ENCODE measurements at places on chromosomes 11 and 22. TPM values are rescaled to one million over a fixed set of nuclear protein-coding genes. Genes with fewer than 3 reads are reported as not detected.

Gene ZNF214
- total RNA-seq = 4.5 TPM

Gene NPTXR
- total RNA-seq = 2.5 TPM

- no peak for DNase-seq
Observed at GRCh38 chr22:35552196-35552842, 11.7 kb downstream of the RASD2 start.

Gene OR8G1
- total RNA-seq = not detected

DNA sequence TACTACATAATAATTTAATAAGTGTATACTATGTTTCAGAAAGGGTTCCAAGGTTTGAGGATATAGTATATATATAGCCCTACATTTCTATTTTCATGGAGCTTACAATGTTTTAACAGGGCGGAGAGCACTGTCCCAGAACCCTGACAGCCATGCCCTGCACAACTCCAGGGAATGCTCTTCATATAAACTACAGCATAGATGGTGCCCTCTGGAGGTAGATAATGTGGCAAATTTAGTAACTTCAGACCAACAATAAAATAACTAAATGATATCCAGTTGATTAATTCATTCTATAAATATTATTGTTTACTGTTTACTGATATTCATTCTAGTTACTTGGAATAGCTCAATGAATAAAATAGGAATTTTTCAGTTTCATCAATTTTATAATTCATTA lies 693.7 kb upstream of the CCDC179 start:
- no peak for DNase-seq

DNA sequence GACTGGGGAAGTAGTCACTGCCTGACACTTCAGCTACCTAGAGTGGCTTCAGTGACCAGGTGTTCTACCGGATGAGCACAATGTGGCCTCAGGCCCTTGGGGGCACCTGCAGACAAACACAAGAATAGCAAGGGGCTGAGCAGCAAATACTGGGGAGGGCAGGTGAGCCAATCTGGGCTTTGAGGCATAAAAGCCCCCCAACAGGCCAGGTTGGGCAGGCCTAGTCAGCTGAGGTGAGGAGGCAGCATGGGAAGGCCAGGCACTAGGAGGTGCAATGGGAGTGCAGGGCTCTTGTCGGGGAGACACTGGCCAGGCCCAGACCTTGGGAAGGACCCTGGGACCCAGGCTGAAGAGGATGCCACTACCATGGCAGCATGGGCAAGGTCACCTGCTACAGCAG lies 9.0 kb downstream of the UFD1 start:
- DNase-seq = no peak

Gene LDHAL6A
- total RNA-seq = not detected

DNA sequence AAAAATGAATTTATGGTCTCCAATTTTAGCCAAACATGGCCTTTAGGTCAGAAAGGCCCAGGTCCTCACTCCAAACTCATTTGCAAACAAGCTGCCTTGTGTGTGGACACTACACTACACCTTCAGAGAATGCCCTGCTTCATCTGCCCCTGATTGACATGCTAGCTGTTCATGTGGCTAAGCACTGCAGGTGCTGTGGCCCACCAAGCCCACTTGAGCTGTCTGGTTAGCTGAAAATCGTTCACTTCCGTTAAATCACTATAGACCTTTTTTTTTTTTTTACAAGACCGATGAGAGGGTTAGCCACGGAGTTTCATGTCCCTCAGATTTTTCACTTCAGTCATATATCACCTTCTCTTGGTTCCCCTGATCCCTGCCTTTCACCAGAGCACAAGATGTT lies 39.3 kb downstream of the NF2 start:
- DNase-seq = no peak

- DNase-seq = no peak
Observed at GRCh38 chr11:2846056-2846455, 39.5 kb downstream of the CDKN1C start.

Gene IGF2
- total RNA-seq = 467 TPM

Gene DERL3
- 0.49 TPM for total RNA-seq

GRCh38 chr11:7524462-7525235 lies 10.8 kb downstream of the PPFIBP2 start:
- no peak for DNase-seq

DNA sequence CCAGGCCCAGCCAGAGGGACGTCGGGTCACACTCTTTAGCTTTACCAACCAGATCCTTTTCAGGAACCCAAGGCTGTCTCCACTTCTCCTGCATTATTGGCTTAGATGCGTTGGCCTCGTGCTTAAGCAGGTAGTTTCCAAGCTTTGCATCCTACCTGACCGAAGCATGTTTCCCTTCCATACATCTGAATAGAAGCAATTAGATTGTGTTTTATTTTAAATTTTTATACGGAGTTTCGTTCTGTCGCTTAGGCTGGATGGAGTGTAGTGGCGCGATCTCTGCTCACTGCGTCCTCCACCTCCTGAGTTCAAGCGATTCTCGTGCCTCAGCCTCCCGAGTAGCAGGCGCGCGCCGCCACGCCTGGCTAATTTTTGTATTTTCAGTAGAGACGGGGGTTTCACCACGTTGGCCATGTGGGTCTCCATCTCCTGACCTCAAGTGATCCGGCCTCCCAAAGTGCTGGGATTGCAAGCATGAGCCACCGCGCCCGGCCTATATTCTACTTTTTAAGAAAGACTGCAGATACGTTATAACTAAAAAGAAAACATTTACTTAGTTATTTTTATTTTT lies 677 bp downstream of the DYNC2H1 start:
- peak; percentile 68 for DNase-seq

- no peak for DNase-seq
Observed at GRCh38 chr22:45006964-45007390, 2.8 kb downstream of the PHF21B start.

DNA sequence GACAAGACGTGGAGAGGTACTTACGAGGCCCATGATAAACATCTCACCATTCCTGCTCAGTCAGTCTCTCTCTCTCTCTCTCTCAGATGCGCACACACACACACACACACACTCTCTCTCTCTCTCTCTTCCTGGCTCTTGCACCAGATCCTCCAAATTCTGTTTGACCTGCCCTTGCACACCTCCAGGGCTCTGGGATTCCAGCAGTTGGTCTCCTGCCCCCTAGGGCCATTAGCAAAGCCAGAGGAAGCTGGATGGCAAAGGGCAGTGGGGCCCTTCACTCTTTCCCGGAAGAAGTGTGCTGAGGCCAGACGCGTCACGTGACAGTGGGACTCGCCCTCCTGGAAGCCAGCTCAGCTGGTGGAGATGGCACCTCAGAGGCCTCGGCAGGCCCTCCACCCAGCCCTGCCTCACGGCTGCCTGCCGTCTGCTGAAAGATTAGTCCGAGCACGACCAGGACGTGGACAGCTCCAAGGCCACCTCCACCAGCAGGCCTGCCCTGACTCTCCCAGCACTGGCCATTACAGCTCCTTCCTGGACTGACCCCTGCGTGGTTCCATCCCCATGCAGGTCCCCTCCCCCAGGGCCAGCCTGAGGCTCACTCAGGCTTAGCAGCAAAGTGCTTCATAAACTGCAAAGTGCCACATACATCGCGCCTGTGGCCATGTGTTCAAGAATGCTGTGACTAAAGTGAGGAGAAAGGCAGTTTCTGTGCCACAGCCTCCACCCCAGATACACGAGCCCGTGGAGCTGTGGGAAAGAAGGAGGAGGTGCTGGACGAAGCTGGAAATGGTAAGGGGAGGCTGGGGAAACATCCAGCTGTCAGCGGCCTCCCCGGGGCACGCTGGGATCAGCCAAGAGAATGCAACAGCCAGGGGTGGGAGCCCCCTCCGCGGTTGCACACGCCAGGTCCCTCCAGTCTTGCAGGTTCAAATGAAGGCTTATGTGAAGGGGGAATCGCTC lies 3.7 kb downstream of the PDGFB start:
- no peak for DNase-seq

GRCh38 chr11:112156956-112157766 lies 6.7 kb downstream of the IL18 start:
- no peak for DNase-seq

Gene C11orf65
- total RNA-seq = 1.5 TPM

DNA sequence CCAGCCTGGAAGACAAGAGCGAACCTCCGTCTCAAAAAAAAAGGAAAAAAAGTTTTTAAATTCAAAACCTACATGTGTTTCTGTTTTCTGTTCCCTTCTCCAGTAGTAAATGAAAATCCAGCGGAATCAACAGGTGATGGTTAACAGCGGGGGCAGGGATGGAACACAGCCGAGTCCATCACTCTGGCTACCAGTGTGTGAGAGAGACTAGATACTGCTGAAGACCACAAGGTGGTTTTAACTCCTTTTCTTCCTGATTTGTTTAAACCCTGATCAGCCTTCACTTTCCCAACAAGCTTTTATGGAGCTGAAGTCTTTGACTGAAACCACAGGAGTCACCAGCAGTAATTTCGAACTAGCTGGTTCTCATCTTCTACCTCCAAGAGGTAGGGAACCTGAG lies 3.6 kb upstream of the ARHGAP32 start:
- DNase-seq = no peak

GRCh38 chr11:58787903-58788302 lies 56.2 kb upstream of the GLYAT start:
- DNase-seq = no peak

GRCh38 chr11:60064111-60064510 lies 7.6 kb downstream of the MS4A3 start:
- no peak for DNase-seq

Gene CTSW
- 0.59 TPM for total RNA-seq

Gene MMP3
- 0.10 TPM for total RNA-seq

Gene TRIM6
- 1.9 TPM for total RNA-seq

Gene CADM1
- 32.0 TPM for total RNA-seq

- no peak for DNase-seq
Observed at GRCh38 chr11:121766991-121767390, 314.2 kb upstream of the SORL1-AS1 start.

GRCh38 chr11:65131895-65132237 lies 2.5 kb downstream of the SYVN1 start:
- DNase-seq = no peak

- DNase-seq = peak; percentile 41
Observed at GRCh38 chr11:11426226-11426952, 73.3 kb upstream of the CSNK2A3 start.

DNA sequence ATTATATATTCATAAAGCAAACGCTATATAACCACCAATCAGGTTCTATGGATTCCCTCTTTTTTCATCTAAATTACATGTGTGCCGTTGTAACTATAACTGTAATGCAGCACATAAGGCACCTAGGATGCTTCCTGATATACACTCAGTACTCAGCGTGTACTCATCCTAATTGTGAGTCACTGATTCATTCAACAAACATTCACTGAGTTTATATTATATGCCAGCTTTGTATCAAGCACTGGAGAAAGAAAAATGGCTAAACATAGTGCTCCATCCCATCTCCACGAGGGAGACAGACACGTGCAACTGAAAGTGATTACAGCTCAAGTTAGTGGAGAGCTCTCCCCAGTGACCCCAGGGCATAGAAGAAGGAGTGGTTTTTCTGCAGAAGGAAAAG lies 49.9 kb upstream of the SYN3 start:
- DNase-seq = no peak

Gene FOLR3
- total RNA-seq = 0.59 TPM

Gene IRAG1
- total RNA-seq = 3.4 TPM

Gene MYBPC3
- 0.30 TPM for total RNA-seq

GRCh38 chr22:26534874-26535602 lies 22.8 kb upstream of the TFIP11 start:
- no peak for DNase-seq

DNA sequence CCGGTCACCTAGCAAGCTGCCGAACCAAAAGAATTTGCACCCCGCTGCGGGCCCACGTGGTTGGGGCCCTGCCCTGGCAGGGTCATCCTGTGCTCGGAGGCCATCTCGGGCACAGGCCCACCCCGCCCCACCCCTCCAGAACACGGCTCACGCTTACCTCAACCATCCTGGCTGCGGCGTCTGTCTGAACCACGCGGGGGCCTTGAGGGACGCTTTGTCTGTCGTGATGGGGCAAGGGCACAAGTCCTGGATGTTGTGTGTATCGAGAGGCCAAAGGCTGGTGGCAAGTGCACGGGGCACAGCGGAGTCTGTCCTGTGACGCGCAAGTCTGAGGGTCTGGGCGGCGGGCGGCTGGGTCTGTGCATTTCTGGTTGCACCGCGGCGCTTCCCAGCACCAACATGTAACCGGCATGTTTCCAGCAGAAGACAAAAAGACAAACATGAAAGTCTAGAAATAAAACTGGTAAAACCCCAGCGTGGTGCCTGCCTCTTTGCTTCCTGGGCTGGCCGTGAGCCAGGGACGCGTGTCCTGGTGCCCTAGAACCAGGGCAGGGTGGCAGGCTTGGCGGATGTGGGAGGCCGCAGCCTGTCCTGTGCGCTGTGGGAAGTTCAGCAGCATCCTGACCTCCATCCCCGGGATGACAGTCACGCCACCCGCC lies 13.2 kb downstream of the CCND1 start:
- DNase-seq = no peak

Gene TMEM184B
- total RNA-seq = 13.3 TPM

Gene RPS3
- 1,432 TPM for total RNA-seq

Gene FHIP1B
- total RNA-seq = 17.9 TPM

Gene PHLDA2
- total RNA-seq = 4.2 TPM

- DNase-seq = no peak
Observed at GRCh38 chr11:3340025-3340424, 38.9 kb downstream of the ZNF195 start.

Gene FOLR1
- 0.69 TPM for total RNA-seq

Gene MGAT3
- 4.2 TPM for total RNA-seq

GRCh38 chr22:35054064-35054463 lies 11.9 kb upstream of the ISX start:
- DNase-seq = no peak

DNA sequence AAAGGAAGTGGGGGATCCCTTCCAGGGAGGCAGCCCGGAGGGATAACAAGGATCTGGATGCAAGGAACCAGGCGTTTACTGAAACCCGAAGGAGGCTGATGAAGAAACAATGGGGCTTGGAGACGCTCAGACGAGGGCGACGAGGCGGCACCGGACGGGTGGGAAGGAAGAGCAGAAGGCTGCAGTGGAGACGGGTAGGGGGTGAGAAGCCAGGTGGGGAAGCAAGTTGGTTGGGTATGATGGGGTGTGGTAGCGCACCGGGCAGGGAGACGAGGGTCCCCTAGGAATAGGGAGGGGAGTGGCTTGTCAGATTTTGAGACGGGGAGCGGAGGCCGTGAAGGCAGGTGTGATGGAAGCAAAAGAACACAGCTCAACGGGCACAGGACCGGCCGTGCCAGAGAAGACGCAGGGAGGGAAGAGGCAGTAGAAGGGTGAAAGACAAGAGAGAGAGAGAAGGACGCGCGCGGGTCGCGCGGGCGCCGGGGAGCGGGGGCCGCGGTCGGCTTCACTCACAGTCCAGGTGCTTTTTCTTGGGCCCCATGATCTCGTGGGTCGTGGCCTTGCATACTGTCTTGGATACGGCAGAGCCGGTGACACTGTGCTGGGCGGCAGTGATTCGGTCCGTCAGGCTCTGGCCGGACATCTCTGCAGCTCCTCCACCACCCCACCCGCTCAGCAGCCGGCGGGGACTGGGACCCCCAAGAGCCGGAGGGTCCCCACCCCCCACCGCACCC lies 579 bp downstream of the PICALM start:
- no peak for DNase-seq

Gene KRTAP5-8
- 2.5 TPM for total RNA-seq

Gene RAG2
- 0.30 TPM for total RNA-seq

DNA sequence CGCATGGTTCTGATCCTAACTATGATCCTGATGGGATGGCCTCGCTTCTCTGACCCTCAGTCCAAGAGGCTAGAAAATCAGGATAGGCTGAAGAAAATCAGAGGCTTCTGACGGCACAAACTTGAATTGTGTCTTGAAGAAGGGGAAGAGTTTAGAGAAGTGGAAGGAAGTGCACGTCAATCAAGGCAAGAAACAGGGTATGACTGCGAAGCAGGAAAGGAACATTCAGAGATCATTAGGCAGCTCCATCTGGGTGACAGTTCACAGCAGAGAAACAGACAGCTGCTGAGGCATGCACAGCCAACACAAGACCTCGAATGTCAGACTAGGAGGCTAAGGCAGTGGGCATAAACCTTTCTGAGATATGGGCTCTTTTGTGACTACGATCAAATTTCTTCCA lies 29.3 kb downstream of the CLPB start:
- peak; percentile 34 for DNase-seq

Measured in skin of body (tissue), 3 donors.